Activated CD4-positive, alpha-beta memory T cell treated with anti-CD3 and anti-CD28 coated beads, Interleukin-2, amount 10 ng/mL, durations not matched to agents 7 days and 5 days (primary cell): ENCODE measurements at places on chromosomes 12 and 14.

GRCh38 chr14:64549791-64550620 lies at the start of gene PPP1R36:
TSS of gene PPP1R36 (plus strand) at chr14:64549961. CDS start at chr14:64549998, 37 bp downstream.
- H3K36me3 ChIP-seq: no peaks in the 10 kb centered on the region
- peak; percentile 58 for DNase-seq
- peak within 1 kb of the TSS; percentile 33 for H3K4me3 ChIP-seq
- H3K4me1 ChIP-seq: peaks cover 17% of the 10 kb centered on the region
- peaks cover 34% of the 10 kb centered on the region for H3K27me3 ChIP-seq

- H3K4me1 ChIP-seq: peaks cover 43% of the 10 kb centered on the region
- no peak for DNase-seq
- H3K27me3 ChIP-seq: no peaks in the 10 kb centered on the region
- H3K36me3 ChIP-seq: peaks cover 61% of the 10 kb centered on the region
- no peak overlapping the region for H3K27ac ChIP-seq
Observed at GRCh38 chr12:104546575-104546974, 89.8 kb downstream of the CHST11 start.

DNA sequence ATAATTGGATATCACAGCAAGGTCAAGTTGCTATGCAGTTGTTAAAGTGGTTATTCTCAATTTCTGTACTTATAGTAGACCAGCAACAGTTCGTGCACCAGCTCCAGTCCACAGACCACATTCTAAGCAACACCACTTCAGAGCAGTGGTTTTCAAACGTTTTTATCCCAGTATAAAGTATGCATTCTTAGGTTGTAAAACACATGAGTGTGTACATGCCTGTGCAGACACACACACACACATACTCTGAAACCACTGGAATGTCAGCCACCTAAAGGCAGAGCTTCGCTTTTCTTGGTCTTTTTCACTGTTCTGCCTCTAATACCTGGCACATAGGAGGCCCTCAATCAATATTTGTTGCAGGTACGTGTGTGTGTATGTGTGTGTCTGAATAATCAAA lies 22.2 kb upstream of the C12orf71 start:
- peaks cover 4% of the 10 kb centered on the region for H3K36me3 ChIP-seq
- DNase-seq: no peak
- H3K4me1 ChIP-seq: peaks cover 8% of the 10 kb centered on the region
- H3K27me3 ChIP-seq: no peaks in the 10 kb centered on the region
- no peak overlapping the region for H3K27ac ChIP-seq

GRCh38 chr12:131711551-131712205 lies 788 bp downstream of the SFSWAP start:
- H3K27ac ChIP-seq: peak overlapping the region; percentile 79
- peaks cover 40% of the 10 kb centered on the region for H3K36me3 ChIP-seq
- H3K4me1 ChIP-seq: peaks cover 28% of the 10 kb centered on the region
- peak overlapping the region; percentile 88 for H3K4me3 ChIP-seq
- H3K27me3 ChIP-seq: peaks cover 3% of the 10 kb centered on the region
- no peak for DNase-seq

GRCh38 chr12:6954316-6955107 lies 3.4 kb downstream of the PTPN6 start:
- DNase-seq: no peak
- peak overlapping the region; percentile 94 for H3K4me3 ChIP-seq
- peaks cover 80% of the 10 kb centered on the region for H3K36me3 ChIP-seq
- H3K27ac ChIP-seq: peak overlapping the region; percentile 99
- peaks cover 82% of the 10 kb centered on the region for H3K4me1 ChIP-seq

DNA sequence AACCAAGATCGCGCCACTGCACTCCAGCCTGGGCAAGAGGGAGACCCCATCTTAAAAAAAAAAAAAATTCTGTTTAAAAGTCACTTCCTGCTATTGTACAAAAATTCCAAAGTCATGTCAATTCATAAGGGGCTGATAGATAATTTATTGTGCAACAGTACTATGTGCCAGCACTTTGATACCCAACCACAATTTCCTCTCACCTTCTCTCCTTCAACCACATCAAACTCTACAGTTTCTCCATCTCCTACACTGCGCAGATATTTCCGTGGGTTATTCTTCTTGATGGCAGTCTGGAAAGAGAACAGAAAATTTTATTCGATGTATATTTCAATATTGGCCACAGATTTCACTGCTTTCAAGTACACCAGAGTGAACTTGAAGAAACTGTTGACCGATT lies 7.6 kb downstream of the YBX3 start:
- peaks cover 12% of the 10 kb centered on the region for H3K27me3 ChIP-seq
- peaks cover 17% of the 10 kb centered on the region for H3K36me3 ChIP-seq
- H3K4me3 ChIP-seq: no peak overlapping the region
- DNase-seq: no peak
- H3K27ac ChIP-seq: no peak overlapping the region

GRCh38 chr14:35696575-35696974 lies 112.5 kb downstream of the RALGAPA1 start:
- no peak overlapping the region for H3K4me3 ChIP-seq
- H3K27ac ChIP-seq: no peak overlapping the region
- peaks cover 14% of the 10 kb centered on the region for H3K4me1 ChIP-seq

DNA sequence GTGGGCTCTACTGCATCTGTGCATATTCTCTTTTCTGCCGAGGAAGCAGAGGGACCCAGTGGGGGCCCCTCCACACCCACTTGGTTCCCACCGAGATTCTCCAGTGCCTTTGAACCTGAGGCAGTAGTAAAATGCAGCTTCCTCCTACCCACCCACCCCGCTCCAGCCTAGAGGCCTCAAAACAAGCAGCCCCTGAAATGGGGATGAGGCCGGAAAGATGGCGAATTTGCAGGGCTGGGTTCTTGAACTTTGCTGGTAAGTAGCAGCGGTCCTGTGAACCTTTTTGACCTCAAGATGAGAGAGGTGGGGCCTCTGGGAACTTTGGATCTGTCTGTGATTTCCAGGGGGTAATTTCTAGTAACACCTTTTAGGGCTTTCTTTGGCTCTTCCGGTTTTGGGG lies 15.4 kb downstream of the PLEKHG3 start:
- H3K36me3 ChIP-seq: peaks cover 86% of the 10 kb centered on the region
- no peak overlapping the region for H3K4me3 ChIP-seq
- H3K27ac ChIP-seq: peak overlapping the region; percentile 96
- H3K4me1 ChIP-seq: peaks cover 98% of the 10 kb centered on the region
- DNase-seq: no peak

GRCh38 chr14:90287791-90288190 lies 31.4 kb downstream of the PSMC1 start:
- peaks cover 3% of the 10 kb centered on the region for H3K4me1 ChIP-seq
- H3K27me3 ChIP-seq: no peaks in the 10 kb centered on the region
- H3K27ac ChIP-seq: no peak overlapping the region

- H3K36me3 ChIP-seq: no peaks in the 10 kb centered on the region
- no peak overlapping the region for H3K4me3 ChIP-seq
- no peak overlapping the region for H3K27ac ChIP-seq
- H3K27me3 ChIP-seq: no peaks in the 10 kb centered on the region
Observed at GRCh38 chr14:85583380-85583779, 53.4 kb downstream of the FLRT2 start.

GRCh38 chr14:38039496-38039895 lies 168.2 kb upstream of the SSTR1 start:
- no peak overlapping the region for H3K27ac ChIP-seq
- no peak for DNase-seq
- H3K36me3 ChIP-seq: no peaks in the 10 kb centered on the region
- no peaks in the 10 kb centered on the region for H3K4me1 ChIP-seq
- H3K27me3 ChIP-seq: peaks cover 2% of the 10 kb centered on the region

GRCh38 chr12:54251667-54252284 lies 28.1 kb downstream of the CBX5 start:
- H3K36me3 ChIP-seq: peaks cover 53% of the 10 kb centered on the region
- no peak overlapping the region for H3K4me3 ChIP-seq
- peaks cover 2% of the 10 kb centered on the region for H3K4me1 ChIP-seq
- no peaks in the 10 kb centered on the region for H3K27me3 ChIP-seq
- no peak for DNase-seq
